ENCODE measurements at places on chromosomes 12 and 14. TPM values are rescaled to one million over a fixed set of nuclear protein-coding genes. Genes with fewer than 3 reads are reported as not detected.

ADAMTS20 gene
- total RNA-seq: not detected

CBLN3 gene
- 2.5 TPM for total RNA-seq

NOS1 gene
- under 0.01 TPM for total RNA-seq

TAS2R42 gene
- not detected for total RNA-seq

SRRM4 gene
- not detected for total RNA-seq

Data from nasal cavity respiratory epithelium epithelial cell of viscerocranial mucosa (primary cell).